Breast epithelium (tissue), 4 donors: ENCODE measurements at places on chromosomes 1 and 21. TPM values are rescaled to one million over a fixed set of nuclear protein-coding genes. Genes with fewer than 3 reads are reported as not detected.

DNA sequence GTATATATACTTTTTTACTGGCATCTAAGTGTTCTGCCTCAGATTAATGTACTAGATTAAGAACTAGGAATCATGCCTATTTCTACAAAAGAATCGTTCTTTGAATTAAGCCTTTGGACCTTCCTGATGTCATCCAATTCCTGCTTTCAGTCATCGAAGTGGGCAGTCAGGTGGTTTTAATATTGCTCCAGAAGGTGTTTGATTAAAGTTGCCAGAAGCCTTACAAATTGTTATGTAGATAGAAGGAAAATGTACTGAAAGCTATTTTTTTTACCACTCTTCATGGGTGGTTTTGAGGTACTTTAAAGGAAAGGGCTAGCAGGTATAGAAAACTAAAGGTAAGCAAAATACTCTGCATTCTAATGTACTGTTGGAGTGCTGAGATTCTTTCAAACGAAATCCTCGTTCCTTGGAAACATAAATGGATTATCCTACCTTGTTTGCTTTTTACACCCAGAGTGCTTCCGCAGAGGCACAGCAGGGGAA, 716 bp downstream of the CTBS start:
- no peak for DNase-seq

The SH3BP5L gene
- total RNA-seq = 18.9 TPM

DNA sequence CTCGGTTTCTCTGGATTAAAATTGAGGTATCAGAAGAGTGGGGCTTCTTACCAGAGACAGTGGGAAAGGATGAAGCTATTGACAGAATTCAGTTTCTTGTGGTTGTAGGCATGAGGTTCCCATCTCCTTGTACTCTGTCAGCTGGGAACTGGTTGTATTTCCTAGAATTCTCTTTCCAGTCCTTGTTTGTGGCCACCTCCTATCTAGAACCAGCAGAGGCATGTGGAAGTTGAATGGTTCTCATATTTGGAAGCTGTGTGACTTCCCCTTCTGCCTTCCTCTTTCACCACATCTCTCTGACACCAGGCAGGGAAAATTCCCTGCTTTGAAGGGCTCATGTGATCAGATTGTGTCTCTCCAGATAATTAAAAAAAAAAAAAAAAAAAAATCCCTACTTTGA, 457.7 kb upstream of the ADAMTS5 start:
- no peak for DNase-seq

The ZNF691 gene
- 5.8 TPM for total RNA-seq

DNA sequence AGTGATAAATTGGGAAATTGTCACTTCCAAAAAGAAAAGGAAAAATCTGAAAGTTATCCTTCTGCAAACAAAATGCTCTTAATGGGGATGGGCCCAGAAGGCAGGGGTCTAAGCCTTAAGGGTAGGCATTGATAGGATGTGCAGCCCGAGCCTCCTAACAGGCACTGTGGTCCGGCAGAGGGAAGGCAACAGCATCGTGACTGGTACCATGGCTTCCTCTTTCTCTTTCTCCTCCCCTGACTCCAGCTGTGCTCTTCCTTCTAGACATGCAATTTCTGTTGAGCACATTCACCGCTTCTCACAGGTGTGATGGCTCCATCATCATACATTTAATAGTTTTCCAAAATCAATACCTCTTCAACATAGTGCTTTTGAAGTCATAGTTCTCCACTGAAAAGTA, 91.5 kb downstream of the SELENOF start:
- no peak for DNase-seq

GRCh38 chr21:14054682-14055081, 156.1 kb downstream of the LIPI start:
- DNase-seq = no peak

GRCh38 chr1:18632783-18633421, 2.3 kb downstream of the PAX7 start:
- DNase-seq = no peak

GRCh38 chr1:215645861-215646260, 78.8 kb downstream of the KCTD3 start:
- no peak for DNase-seq

DNA sequence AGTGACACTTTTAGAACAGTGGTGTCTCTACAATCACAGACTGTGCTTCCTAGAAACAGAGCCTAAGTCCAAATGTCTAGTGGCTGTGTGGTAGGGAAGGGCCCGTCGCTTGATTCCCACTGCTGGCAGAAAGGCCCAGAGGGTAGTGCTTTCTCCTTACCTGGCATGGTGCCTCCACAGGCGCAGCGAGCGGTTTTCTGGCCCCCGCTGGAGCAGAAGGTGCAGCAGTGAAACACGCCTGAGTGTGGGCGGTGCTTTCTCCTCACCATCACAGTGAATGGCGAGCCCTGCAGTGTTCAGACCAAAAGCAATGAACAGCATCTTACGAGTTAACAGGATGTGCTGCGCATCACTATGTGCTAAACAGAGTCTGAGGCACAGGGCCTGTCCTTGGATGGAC, 8.3 kb downstream of the TRIM45 start:
- no peak for DNase-seq

GRCh38 chr1:115978292-115978941, 2.1 kb downstream of the SLC22A15 start:
- no peak for DNase-seq

DNA sequence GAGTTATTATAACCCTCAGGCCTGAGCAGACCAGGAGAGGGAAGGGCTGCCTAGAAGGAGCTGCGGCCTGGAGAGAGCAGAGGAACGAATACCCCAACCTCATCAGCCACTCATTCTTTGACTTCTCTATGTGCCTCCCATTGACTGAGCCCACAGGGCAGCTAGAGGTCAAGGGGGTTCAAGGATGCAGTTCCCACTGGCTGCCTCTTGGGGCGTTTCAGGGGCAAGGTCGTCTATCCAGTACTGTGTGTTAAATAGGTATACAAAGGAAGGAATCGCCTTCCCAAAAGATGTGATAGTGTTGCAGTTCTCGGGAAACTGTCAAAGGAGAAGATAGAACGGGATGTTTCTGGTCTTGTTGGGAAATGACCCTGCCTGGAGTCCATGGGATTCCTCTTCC, 250.6 kb downstream of the PRDM2 start:
- DNase-seq = no peak

The THEM4 gene
- 23.7 TPM for total RNA-seq
